ENCODE measurements at places on chromosomes 3 and 15. TPM values are rescaled to one million over a fixed set of nuclear protein-coding genes. Genes with fewer than 3 reads are reported as not detected.

The ST8SIA2 gene
- polyA plus RNA-seq, result 3.9 TPM

The GATM gene
- 23.8 TPM for polyA plus RNA-seq

The ARPIN gene
- polyA plus RNA-seq, result 4.3 TPM

The ACKR2 gene
- 0.73 TPM for polyA plus RNA-seq

The GRAMD2A gene
- 0.29 TPM for polyA plus RNA-seq

Data from Purkinje cell (primary cell).